Brain pericyte (primary cell): ENCODE measurements at places on chromosomes 7 and 10.

DNA sequence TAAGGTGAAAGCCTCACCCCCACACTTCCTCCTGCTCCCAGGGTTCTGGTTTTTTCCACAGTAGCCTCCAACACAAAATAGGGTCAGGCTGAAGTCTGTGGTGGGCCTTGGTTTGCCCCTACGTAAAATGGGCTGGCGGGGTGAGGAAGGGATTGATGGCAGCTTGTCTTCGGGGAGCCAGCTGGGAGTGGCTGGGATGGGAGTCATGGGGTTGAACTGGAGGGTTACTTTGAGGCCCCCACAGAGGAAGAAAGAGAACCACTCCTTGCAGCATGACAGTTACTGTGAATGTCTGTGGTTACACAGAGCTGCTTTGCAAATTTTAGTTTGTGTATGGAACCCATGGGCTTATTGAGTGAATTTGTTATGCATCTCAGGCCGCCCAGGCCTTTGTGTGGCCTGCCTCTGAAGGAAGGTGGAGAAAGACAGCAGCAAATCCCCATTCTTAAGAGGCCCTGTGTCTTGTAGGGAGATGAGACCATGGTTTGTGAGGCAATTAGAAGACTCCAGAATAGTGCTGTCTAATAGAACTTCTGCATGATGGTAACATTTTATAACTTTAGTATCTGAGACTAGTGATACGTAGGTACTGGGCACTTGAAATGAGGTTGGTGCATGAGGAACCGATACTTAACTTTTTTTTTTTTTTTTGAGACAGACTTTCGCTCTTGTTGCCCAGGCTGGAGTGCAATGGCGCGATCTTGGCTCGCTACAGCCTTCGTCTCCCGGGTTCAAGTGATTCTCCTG is 8.1 kb downstream of the TRIM8 start:
- DNase-seq = no peak

- no peak for DNase-seq
Observed at GRCh38 chr10:11798845-11799735, 24.1 kb upstream of the PROSER2 start.

DNA sequence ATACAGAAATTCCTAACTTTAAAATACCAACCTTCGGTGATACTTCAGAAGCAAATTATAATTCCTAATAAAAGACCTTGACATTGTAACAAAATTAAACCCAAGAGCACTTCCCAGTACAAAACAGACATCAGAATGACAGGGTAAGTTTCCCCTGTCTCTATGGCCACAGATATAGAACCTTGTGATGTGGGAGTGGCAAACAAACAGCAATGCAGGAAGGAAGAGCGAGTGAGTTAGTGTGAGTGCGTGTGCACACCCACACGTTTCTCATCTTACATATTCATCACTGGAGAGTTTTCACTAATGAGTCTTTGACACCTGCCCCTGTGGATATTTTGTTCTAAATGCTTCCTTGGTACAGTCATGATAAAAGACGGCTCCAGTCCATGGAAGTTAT is 72.2 kb downstream of the VWC2 start:
- no peak for DNase-seq

DNA sequence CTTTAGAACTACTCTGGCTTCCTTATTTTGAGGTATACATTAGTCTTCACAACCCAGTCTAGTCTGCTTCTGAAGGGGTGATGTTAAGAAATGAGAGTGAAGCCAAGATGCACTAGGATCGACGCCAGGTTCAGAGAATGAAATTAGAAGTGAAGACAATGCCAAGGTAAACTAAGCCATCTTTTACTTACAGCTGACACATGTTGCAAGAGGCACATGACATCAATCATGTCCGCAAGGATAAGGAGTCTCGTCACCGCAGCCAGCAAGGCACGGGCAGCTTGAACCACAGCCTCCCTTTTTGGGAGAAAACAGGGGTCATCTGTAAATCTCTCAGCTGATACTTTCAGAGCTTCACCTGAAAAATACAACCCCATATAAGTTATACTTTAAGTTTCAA is 156.7 kb downstream of the CTNNA3 start:
- DNase-seq = no peak

GRCh38 chr10:114189700-114190099 is 10.5 kb downstream of the TDRD1 start:
- DNase-seq = no peak
